ENCODE measurements at places on chromosomes 7 and 10. TPM values are rescaled to one million over a fixed set of nuclear protein-coding genes. Genes with fewer than 3 reads are reported as not detected.

GRCh38 chr10:58818900-58819299, 306.2 kb downstream of the BICC1 start:
- no peaks in the 10 kb centered on the region for H3K27me3 ChIP-seq
- H3K4me3 ChIP-seq: no peak overlapping the region
- H3K36me3 ChIP-seq: no peaks in the 10 kb centered on the region
- no peak for DNase-seq

- no peak for DNase-seq
- no peaks in the 10 kb centered on the region for H3K27me3 ChIP-seq
- no peak overlapping the region for H3K4me3 ChIP-seq
- H3K27ac ChIP-seq: no peak overlapping the region
- no peaks in the 10 kb centered on the region for H3K36me3 ChIP-seq
- H3K4me1 ChIP-seq: peaks cover 57% of the 10 kb centered on the region
These were observed 112.0 kb downstream of the GRK5 start for GRCh38 chr10:119319161-119319919.

DNA sequence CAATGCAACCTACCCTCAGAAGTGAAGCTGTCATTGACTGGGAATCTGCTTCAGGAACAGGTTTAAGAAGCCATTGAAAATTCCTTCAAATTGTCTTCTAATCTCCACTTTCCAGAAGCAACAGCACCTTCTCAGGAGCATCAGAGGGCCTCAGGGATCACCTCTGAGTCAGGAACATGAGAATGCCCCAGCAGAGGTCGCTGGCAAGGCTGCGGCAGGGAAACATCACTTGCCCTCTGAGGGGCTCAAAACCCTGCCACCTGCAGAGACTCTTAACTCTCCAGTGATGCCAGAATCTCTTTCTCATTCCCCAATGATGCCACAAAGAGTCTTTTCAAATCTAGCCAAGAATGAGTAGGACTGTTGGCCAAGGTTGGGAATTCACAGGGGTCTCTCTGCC, 5.9 kb upstream of the MAPK8 start:
- H3K4me1 ChIP-seq: no peaks in the 10 kb centered on the region
- no peaks in the 10 kb centered on the region for H3K36me3 ChIP-seq
- peaks cover 13% of the 10 kb centered on the region for H3K27me3 ChIP-seq
- H3K4me3 ChIP-seq: no peak overlapping the region
- H3K27ac ChIP-seq: no peak overlapping the region

- DNase-seq: no peak
- peaks cover 18% of the 10 kb centered on the region for H3K4me1 ChIP-seq
- H3K36me3 ChIP-seq: no peaks in the 10 kb centered on the region
- H3K4me3 ChIP-seq: no peak overlapping the region
These were observed 511.0 kb downstream of the GFRA1 start for GRCh38 chr10:115762029-115762428.

Gene ENO4
- 0.84 TPM for total RNA-seq

Gene FAM25G
- total RNA-seq: not detected

Gene EMX2
- 22.7 TPM for total RNA-seq

Measured in neural progenitor cell (in vitro differentiated cells).